T-helper 9 cell (primary cell): ENCODE measurements at places on chromosomes 1 and 21.

DNA sequence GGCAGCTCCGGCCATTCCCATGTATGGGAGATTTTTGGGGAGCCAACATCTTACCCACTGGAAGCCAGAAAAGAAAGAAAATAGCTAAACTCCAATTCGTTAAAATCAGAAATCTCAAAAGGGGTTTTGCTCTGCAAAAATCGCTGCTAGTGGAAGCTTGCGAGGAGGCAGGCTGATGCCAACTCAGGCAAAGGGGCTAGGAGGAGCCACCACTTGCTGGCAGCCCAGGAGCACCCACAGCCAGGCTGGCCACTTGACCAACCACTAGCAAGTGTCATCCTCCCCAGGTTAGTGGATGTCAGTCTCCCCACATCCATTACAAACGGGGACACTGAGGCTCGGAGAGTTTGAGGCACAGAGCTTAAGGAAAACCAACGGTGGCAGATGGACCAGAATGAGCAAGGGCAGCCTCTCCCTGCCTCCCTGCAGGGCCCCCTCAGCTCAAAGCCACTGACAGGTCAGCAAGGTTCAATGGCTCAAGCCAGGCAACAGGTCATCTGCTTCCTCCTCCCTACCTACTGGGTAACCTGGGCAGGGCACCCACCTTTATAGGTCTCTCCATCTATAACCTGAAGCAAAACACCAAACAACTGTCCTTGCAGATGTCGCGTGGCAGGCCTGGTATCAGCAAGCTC lies 10.8 kb downstream of the KCNN3 start:
- no peak for DNase-seq

- DNase-seq, result no peak
Measured at GRCh38 chr1:93167006-93167405, 13.2 kb downstream of the TMED5 start.

GRCh38 chr1:174258148-174258550 lies 98.8 kb downstream of the RABGAP1L start:
- DNase-seq, result peak; percentile 14

DNA sequence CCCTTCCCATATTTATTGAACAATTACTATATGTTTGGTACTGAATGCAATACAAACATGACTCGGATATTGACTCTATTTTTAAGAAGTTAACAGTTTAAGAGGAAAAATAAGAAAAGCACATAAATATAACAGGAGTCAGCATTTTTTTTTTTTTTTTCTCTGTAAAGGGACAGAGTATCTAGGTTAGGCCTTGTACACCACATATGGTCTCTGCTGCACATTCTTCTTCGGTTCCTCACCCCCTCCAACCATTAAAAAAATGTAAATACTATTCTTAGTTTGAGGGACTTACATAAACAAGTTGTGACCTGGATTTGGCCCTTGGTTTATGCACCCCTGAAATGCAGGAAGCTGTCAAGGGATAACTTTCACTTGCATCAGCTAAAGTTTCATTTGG lies 40.4 kb downstream of the PHC2 start:
- DNase-seq, result no peak

GRCh38 chr1:162136760-162137159 lies 67.3 kb downstream of the NOS1AP start:
- no peak for DNase-seq

DNA sequence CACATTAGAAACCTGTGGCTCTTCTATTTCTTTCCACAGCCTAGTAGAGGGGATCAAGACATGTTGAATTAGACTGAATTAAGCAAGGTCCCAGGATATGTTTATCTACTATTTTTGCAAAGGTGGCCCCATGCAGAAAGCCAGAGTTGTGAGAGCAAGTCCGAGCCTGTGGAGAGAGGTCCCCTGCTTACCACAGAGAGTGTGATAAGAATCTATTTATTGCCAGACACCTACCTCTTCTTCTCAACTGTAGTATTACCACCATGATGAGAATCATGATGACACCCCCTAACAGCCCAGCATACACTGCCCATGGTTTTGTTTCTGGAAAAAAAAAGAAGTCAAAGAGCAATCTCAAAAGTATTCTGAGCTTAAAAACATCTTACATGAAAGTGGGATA lies 23.0 kb downstream of the SLAMF1 start:
- DNase-seq, result no peak

GRCh38 chr1:71676979-71677925 lies 596.4 kb upstream of the ZRANB2 start:
- DNase-seq, result no peak

DNA sequence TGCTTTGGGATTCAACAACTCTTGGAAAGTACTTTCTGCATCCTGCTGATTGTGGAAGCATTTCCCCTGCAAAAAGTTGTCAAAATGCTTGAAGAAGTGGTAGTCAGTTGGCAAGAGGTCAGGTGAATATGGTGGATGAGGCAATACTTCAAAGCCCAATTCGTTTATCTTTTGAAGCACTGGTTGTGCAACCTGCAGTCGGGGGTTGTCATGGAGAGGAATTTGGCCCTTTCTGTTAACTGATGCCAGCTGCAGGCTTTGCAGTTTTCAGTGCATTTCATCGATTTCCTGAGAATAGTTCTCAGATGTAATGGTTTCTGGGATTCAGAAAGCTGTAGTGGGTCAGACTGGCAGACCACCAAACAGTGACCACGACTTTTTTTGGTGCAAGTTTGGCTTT lies 47.6 kb upstream of the GJA5 start:
- DNase-seq, result no peak
